ENCODE measurements at places on chromosomes 6 and 20.

DNA sequence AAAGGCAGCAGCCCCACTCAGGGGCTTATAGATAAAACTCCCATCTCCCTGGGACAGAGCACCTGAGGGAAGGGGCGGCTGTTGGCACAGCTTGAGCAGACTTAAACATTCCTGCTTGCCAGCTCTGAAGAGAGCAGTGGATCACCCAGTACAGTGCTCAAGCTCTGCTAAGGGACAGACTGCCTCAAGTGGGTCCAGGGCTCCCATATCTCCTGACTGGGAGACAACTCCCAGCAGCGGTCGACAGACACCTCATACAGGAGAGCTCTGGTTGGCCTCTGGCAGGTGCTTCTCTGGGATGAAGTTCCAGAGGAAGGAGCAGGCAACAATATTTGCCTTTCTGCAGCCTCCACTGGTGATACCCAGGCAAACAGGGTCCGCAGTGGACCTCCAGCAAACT, 810.1 kb downstream of the EYS start:
- DNase-seq: no peak

GRCh38 chr6:68635412-68635705, 277 bp downstream of the ADGRB3 start:
- DNase-seq: no peak

GRCh38 chr6:111874025-111874415, 768 bp upstream of the FYN start:
- peak; percentile 45 for DNase-seq

DNA sequence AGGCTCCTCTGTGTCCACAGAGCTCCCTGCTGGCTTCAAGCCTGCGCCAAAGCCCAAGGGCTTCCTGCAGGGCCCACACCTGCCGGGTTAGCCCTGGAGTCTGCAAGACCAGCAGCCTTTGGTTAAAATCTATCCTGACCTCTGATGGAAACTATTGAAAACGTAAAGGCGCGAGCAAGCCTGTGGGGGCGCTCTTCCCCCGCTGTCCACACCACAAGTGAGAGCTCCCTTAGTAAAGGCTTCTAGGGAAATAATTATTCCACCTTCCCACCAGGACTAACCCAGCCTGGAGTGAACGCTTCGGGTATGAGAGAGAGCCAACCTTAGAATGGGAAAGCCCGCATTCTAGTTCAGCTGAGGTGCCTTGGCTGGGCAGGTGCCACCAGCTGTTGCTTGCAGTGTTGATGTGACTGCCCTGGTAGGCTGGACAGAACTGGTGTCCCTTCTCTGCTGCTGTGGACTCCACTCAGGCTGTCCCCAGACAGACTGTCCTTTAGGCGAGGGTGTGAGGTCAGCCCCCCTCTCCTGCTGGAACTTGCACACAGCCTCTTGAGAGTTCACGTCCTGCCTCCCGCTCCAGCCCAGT, 68.7 kb downstream of the SYTL3 start:
- DNase-seq: no peak

GRCh38 chr6:159908535-159908934, 17.7 kb downstream of the MAS1 start:
- DNase-seq: no peak

Measured in stimulated activated CD4-positive, alpha-beta T cell treated with anti-CD3 and anti-CD28 coated beads, Interleukin-12 subunit alpha, Interleukin-12 subunit beta, amount 100 ng/mL, for 24 hours (primary cell).